Fibroblast of the conjunctiva (primary cell): ENCODE measurements at places on chromosomes 3 and 15.

- DNase-seq: no peak
Observed at GRCh38 chr3:48855681-48856447, 8.2 kb upstream of the PRKAR2A start.

DNA sequence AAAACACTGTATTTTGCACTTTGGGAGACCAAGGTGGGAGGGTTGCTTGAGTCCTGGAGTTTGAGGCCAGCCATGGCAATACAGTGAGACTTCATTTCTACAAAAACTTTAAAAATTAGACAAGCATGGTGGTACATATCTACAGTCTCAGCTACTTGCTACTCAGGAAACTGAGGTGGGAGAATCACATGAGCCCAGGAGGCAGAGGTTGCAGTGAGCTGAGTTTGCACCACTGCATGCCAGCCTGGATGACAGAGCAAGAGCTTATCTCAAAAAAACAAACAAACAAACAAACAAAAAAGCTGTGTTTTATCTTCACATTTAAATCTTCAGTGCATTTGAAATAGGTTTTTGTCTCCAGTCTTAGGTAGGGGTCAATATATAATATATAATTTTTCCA, 4.8 kb upstream of the SLC9C1 start:
- no peak for DNase-seq

DNA sequence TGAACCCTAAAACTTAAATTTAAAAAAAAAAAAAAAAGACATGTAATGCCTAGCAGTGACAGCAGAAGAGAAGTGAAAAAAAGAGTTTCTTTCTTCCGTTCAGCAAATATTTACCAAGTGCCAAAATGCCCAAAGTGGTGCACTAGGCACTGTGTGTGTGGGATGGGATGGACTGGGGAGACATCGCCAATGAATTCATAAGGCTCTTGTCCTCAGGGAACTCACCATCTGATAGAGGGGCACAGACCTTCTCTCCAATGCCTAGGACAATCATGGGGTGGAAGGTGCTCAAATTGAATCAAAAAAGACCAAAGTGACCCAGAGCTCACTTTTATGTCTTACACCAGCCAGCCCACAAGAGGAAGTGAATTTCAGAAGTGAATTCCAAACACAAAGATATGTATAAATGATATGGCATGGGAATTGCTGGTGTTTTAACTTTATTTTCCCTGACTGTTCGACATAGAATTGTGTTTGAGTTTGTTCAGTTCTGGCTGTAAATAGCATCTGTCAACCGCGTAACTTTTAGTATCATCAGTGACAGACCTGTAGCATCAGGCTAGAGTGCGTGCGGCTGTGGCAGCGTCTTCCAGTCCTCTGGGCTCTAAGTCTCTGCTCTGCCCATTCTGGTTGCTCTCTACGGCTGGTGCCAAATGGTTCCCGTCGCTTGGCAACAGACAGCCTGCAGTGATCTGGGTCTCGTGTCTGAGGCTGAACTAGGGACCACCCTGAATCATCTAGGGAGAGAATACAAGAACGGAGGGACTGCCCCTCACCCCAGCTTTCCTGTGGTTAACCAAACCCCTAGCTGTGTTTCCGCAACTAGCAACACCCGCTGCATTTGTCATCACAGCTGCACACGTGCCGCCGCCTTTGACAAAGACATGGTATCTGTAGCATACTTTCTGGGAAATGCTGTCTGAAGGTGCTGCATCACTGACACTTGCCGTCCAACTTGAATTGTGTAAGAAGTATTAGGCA, 154.0 kb upstream of the THBS1 start:
- DNase-seq: no peak

DNA sequence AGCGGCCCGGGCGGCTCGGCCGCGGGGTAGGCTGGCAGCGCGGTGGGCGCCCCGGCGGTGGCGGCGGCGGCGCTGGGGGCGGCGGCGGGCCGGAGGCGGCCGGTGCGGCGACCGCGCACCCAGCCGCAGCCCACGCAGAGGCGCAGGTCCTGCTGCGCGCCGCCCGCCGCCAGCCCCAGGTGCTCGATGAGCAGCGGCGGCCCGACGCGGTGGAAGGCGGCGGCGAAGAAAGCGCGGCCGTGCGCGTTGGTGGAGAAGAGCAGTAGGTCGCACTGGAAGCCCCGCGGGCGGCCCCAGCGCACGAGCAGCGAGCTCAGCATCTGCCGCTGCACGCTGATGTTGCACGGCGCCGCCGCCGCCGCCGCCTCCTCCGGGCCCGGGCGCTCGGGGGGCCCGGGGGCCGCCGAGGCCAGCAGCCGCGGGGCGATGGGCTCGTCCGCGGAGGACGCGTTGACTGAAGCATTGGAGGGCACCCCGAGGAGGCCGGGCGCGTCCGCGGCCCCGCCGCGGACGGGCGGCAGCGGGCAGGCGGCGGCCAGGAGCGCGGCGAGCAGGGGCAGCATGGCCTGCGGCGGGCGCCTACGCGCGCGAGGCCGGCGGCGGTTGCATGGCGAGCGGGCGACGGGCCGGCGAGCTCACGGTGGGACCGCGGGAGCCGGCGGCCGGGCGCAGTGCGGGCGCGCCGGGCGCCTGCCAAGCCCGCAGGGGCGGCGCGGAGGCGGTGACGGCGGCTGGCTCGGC, 452 bp downstream of the TMEM158 start:
- no peak for DNase-seq

DNA sequence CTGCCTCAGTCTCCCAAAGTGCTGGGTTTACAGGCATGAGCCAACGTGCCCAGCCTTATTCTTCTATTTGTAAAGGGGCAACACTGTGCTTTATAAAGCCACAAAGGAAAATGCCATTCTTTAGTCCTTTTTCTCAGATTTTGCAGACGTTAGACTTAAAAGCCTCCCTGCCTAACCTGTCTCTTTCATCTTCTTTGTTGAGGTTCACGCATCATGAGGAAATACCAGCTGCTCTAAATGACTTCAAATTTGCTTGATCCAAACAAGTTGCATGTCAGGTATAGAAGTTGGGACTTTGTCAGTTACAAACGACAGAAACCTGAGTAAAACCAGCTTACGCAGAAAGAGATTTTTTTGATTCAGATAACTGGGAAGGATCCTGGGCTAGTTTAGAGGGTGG, 51.1 kb upstream of the LRRFIP2 start:
- no peak for DNase-seq

DNA sequence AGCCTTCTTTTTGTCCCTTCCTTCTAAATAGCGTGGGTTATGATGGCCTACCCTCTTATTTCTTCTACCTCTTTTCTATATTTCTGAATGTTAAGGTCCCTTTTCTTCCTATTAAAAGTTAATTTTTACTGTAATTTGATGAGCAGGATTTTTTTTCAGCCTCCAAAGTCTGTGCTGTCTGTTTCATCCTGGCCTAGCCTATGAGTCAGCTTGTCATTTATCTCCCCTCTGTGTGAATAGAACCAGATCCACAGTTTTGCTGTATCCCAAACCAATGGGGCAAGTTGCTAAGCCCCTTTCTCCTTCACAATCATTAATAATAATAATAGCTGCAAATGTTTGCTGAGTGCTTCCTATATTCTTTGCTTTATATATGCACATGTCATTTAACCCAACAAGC, 18.1 kb upstream of the C3orf38 start:
- DNase-seq: no peak

DNA sequence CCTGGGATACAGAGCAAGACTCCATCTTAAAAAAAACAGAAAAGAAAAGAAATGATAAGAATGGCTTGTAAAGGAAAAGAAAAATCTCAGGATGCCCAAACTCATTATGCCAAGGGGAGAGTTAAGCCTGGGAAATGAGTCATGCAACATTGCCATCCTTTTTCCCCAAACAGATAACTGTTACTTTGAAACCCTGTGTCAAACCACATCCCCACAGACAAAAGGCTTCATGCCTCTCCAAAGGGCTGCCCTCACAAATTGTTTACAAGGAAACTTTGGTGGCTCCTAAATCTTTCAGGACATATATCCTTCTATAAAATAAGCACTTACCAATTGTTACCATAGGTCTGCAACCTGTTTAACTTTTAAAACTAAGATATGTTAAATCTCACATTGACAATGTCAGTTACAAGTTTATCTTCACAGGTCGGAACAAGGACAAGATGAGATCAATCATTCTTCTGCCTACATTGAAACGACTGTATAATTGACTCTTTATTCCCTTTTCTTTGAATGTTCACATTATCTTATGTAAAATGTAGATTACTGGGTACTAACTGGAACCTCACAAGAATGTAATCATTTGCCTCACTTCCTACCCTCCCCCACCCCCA, 18.6 kb upstream of the SENP7 start:
- DNase-seq: no peak

GRCh38 chr3:111954228-111954990, 24.4 kb upstream of the ABHD10 start:
- DNase-seq: peak; percentile 57

GRCh38 chr3:42891042-42891441, 14.9 kb upstream of the ZNF662 start:
- DNase-seq: no peak

DNA sequence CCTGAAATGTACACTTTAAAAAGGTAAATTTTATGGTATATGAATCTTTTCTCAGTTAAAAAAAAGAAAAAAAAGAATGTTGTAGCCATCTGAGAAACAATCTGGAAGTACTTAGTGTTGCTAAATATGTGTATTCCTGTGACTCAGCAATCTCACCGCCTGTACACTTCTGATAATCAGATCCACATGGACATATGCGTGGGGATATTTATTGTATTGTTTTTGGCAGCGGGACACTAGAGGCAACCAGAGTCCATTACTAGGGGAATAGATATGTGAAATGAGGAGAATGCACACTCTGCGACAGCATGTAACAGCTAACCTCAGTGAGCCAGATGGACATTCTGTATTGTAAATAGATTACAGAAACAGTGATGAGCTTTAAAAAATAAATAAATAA, 65.4 kb downstream of the AQP9 start:
- DNase-seq: peak; percentile 97

DNA sequence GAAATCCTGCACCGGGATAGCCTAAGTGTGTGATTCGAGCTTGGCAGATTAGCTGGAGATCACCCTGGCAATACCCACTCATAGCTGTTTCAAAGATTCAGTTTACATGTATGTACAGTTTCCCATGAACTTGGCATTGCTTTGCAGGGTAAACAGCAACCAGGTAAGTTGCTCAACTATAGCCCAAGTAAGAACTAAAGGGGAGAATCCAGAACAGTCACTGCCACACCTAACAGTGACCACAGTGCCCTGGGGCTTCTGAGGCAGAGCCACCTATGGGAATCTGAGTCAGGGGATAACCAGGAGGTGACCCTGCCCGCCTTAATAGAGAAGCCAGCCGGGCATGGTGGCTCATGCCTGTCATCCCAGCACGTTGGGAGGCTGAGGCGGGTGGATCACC, 15.9 kb downstream of the CDAN1 start:
- no peak for DNase-seq

DNA sequence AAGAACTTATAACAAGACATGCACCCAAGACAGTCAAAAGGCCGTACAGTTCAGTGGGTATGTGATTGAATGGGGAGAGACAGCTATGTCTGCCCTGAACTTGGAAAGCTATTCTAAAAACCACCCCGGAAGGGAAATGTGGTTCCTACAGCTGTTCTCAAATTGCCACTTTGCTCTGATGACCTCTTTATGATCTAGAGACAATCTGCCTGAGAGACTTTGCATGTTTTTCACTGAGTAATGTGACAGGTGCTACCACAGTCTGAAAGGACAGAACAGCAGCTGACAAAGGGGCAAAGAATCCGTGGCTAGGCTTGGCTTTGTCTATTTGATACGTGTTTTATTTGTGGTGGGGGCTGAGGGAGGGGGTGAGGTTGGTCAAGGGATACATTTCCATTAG, 148.3 kb upstream of the NPHP3 start:
- no peak for DNase-seq

- DNase-seq: no peak
Observed at GRCh38 chr3:101632586-101632985, 44.3 kb downstream of the ZBTB11 start.

GRCh38 chr3:172145031-172145686, 105.8 kb downstream of the FNDC3B start:
- no peak for DNase-seq

- no peak for DNase-seq
Observed at GRCh38 chr15:77516076-77516475, 95.4 kb downstream of the HMG20A start.

DNA sequence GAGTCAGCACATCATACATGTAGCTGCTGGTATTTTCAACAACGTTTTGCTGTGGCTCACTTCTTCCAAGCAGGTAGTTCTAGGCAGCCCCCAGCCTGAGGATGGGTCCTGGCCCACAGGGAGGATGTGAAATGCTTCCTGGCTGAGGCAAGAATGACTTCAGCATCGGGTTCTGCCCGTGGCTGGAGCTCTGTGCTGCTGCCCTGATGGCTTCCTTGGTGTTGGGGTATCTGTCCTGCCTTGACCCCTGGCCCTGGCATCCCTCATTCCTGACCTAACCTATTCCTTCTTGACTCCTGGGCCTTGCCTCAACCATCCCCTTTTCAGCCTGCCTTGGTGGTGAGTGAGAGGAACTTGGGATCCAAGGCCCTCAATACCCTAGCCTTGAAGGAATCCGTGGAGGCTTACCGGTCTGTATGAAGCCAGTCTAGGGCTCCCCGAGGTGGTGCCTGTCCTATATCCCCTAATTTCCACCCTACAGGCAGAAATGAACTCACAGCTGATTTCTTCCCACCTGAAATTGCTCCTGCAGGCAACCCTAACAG, 300.6 kb downstream of the TLE3 start:
- no peak for DNase-seq

DNA sequence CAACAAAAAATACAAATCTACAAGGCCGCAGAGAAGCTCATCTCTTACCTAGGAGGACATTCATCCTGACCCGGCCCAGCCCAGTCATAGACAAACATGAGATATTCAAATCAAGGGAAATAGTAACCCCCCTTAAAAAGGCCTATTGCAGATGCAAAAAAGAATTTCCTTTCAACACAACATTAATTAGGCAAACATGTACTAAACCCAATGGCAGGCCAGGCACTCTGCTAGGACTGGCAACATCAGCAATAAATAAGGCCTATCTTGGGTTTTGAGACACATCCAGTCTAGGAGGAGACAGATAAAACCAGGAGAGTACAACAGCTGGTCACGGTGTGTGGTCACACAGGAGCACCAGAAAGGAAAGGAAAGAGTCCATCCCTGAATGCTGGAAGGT, 61.4 kb downstream of the ADCY5 start:
- DNase-seq: no peak

- no peak for DNase-seq
Observed at GRCh38 chr3:112395181-112395895, 62.4 kb downstream of the CD200 start.

- peak; percentile 14 for DNase-seq
Observed at GRCh38 chr3:17643691-17644090, 98.7 kb downstream of the TBC1D5 start.

DNA sequence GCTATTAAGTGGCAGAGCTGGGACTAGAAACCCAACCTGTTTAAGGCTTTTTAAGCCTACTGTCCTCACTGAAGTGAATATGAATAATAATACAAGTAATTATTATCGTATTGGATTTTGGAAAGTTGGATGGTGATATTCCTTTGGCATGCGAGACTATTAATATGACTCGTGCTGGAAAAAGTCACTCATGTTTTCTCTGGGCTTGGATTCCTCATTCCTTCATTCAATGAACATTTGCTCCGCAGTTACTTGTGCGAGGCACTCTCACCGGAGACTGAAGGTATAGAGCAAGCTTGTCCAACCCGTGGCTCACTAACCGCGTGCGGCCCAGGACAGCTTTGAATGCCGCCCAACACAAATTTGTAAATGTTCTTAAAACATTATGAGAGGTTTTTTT, 694 bp downstream of the PLAAT1 start:
- no peak for DNase-seq

GRCh38 chr3:128629936-128630335, 20.7 kb downstream of the RPN1 start:
- DNase-seq: no peak
